H9 (cell line): ENCODE measurements at places on chromosomes 7 and 10.

DNA sequence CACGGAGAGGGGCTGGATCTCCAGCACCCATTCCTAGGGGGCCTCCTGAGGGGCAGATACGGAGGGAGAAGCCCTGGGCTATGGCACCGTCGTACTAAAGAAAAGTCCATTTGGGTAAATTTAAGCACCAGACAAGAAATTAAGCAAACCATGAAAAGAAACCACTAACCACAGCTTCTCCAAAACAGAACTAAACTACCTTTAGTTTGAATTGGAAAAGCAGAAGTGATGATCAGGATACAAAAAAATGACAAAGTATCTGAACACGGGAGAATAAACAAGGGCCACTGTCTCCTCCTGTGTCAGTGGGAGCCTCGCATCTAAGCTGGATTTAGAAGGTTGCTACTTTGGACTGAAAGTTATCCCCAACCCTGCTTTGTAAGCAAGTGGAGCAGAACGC, 69.1 kb downstream of the DIP2C start:
- no peak for DNase-seq

DNA sequence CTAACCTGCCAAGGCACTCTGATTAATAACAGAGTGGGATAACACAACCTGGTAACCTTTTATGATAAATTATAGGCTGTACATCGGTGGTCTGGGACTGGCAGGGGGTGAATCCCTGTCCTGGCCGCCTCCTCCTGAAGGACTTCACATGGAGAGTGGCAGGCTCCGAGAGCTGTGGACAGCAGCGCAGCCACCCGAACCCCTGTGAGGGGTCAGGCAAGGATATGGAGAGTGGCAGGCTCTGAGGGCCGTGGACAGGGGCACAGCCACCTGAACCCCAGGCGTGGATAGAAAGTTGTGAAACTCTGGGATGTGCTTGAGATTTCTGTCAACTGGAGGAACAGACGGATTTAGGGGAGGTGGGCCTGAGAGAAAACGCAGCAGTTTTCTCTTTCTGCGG, 107.0 kb upstream of the MGMT start:
- DNase-seq, result no peak

- no peak for DNase-seq
Observed at GRCh38 chr10:44267007-44267406, 117.9 kb downstream of the CXCL12 start.

GRCh38 chr10:117587036-117587435, 44.5 kb downstream of the EMX2 start:
- no peak for DNase-seq

GRCh38 chr7:74452748-74453321, 871 bp upstream of the GTF2IRD1 start:
- no peak for DNase-seq

GRCh38 chr7:116576350-116577319, 51.8 kb downstream of the CAV1 start:
- no peak for DNase-seq

DNA sequence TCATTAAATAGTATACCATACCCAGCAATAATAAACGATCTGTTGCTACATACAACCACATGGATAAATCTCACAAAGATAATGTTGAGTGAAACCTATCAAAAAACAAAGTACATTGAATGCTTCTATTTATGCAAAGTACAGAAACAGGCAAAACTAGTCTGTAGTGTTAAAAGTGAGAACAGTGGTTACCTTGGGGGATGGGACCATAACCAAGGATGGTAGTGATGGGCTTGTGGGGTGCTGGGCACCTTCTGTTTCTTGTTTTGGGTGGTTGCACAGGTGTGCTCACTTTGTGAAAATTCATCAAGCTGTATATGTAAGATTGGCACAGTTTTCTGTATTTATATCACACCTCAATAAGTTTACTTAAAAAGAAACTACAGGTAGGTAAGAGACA, 105.7 kb downstream of the ATE1 start:
- no peak for DNase-seq

DNA sequence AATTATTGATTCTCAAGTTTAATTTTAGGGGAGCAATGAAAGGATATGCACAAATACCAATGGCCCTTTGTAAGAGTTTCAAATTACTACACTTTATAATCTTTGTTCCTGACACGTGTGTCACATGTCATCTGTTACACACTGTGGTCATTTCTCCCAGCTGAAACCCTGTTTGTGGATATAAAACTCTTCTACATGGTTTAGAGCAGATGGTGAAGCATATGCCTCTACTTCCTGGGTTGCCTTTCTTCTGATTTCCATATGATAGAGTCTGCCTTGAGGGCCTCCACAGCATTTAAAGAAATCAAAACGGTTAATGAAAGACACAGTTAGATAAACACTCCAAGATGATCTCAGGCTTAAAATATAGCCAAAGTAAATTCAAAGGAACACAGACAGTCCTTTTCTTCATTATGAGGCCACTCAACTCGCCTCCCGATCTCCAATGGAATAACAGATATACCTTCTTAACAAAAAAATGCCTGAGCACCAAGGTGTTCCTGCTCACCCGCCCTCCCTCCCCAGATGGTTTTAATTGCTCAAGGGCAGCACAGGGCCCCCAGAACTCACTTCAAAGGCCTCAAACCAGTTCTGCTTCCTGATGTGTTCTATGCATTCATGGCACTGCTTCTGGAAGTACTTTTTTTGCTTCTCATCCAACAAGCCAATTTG, 75.0 kb downstream of the CPVL start:
- no peak for DNase-seq

DNA sequence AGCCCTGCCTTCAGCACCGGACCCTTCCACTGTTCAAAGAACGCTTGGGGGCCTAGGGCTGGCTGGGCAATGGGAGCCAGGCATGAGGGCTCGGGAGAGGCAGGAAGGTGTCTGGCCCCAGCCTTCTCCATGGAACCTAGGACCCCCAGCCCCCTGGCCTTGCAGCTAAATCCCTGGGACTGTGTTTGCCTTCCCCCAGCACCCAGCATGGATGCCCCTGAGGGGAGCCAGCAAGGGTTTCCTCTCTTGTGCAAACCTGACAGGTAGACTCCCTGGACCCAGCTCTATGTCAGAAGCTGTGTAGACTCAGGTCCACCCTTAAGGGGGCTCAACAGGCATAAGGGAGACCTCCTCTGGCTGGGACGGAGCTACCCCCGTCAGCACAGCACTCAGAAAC, 288.0 kb downstream of the GRID1 start:
- DNase-seq, result no peak

DNA sequence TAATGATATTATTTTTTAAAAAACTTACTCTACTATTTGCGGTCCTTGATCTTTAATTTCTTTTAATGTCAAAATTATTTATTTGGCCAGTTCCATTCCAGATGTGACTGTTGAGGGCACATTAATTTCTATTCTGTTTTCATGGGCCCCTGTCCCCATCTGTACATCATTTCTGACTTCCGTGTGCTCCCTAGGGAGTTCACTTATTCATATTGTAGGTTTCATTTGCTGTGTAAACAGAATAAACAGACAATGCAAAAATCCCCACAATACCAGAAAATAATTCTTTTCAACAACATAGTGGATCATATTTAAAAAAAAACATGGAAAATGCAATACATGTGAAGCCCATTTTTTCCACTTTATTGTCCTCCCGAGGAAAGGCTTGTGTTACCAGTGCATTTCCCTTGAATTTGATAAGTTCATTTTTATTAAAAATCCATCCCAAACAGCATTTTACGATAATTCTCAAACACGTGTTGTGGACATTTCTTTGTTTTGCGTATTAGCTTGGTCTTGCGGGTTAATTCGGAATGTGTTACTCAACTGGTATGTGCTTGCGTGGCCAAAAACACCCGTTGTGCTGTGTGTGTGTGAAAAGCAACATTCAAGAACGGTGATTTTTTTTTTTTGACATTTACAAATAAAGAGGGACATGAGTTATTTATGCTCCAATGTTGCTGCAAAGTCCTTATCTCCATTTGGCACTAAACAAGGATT, 138.4 kb downstream of the MGMT start:
- DNase-seq, result no peak

- no peak for DNase-seq
Observed at GRCh38 chr7:84076219-84076618, 118.4 kb downstream of the SEMA3A start.

- peak; percentile 32 for DNase-seq
Observed at GRCh38 chr7:5519515-5519928, 95.9 kb upstream of the TNRC18 start.

DNA sequence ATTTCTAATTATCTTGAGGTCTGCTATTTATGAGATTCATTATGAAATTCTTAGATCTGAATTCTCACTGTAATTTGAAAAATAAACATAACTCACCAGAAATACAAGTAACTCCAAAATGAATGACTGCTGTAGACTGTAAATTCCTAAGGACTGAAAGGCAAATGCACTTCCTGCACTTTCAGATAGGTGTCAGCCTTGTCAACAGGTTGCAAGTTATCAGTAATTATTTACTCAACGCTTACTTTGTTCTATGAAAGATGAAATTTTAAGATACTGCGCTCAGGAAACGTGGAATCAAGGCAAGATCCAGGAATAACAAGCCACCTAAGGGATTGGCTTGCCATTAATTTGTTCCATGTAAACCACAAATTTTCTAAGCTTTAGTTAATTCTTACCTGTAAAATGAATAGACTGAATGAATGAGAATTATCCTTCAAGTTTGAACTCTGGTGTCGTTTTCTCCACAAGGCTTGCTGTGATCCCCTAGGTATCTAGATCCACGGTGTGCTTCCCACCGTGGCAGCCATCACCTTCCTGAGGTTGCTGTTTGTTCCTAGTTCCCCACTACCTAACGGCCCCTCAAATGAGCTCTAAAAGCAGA, 12.6 kb downstream of the DHX32 start:
- no peak for DNase-seq
